ENCODE measurements at places on chromosomes 7 and 10. TPM values are rescaled to one million over a fixed set of nuclear protein-coding genes. Genes with fewer than 3 reads are reported as not detected.

Gene ERVW-1
- 1.5 TPM for polyA plus RNA-seq

Gene FRMPD2
- 12.8 TPM for polyA plus RNA-seq

Gene INMT
- 0.22 TPM for polyA plus RNA-seq

Gene CARD11
- not detected for polyA plus RNA-seq

Gene GARS1
- polyA plus RNA-seq: 167 TPM

Gene HOXA4
- polyA plus RNA-seq: not detected

Gene NKX1-2
- polyA plus RNA-seq: 0.16 TPM

Gene EVX1
- not detected for polyA plus RNA-seq

Gene MUC12
- polyA plus RNA-seq: not detected

Gene OR13A1
- not detected for polyA plus RNA-seq

Gene DDX50
- polyA plus RNA-seq: 26.6 TPM

Gene NUTM2E
- not detected for polyA plus RNA-seq

Gene NET1
- 5.5 TPM for polyA plus RNA-seq

Gene HYAL4
- polyA plus RNA-seq: not detected

Gene PNLIPRP1
- not detected for polyA plus RNA-seq

All from Purkinje cell (primary cell).